Adrenal gland (tissue), 19 donors: ENCODE measurements at places on chromosomes 11 and 22. TPM values are rescaled to one million over a fixed set of nuclear protein-coding genes. Genes with fewer than 3 reads are reported as not detected.
A peak's percentile ranks its signal among the peaks of the same experiment; 100 is the strongest.

The SCGB2A2 gene
- not detected for total RNA-seq

The GSTT4 gene
- not detected for total RNA-seq

The TNNI2 gene
- 4.2 TPM for total RNA-seq

The CALCA gene
- total RNA-seq = not detected

The GRIA4 gene
- 2.0 TPM for total RNA-seq

GRCh38 chr22:25930788-25931310 is 188.9 kb downstream of the MYO18B start:
- peaks cover 4% of the 10 kb centered on the region for H3K27me3 ChIP-seq
- no peaks in the 10 kb centered on the region for H3K4me1 ChIP-seq
- no peak overlapping the region for H3K4me3 ChIP-seq
- H3K27ac ChIP-seq = no peak overlapping the region

DNA sequence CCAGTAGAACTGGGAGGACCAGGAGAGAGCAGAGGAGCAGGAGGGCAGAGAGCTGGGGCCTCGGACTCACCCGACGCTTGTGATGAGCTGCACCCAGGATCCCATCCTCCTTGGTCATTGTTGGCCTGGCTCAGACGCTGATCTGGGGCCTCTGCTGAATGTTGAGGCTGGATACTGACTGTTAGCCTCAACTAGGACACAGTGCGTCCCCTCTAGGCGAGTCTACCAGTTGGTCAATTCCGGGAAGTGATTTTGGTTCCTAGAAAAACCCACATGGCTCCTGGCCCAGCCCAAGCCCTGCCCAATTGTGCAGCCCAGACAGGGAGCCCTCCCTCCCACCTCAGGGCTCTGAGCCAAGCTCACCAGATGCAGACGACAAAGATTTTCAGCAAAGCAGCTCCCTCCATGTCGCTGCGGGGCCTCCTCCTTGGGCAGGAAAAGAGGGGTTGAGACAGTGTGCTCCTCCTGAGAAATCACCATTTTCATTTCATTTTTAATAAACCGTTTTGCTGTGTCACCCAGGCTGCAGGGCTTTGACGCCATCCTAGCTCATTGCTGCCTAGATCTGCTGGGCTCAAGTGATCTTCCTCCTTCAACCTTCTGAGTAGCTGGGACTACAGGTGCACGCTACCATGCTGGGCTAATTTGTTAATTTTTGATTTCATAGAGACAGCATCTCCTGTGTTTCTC is at the start of gene APOL4:
TSS of gene APOL4 (minus strand) at position 180 of the 690 bp plus-strand sequence. CDS start at position 105, 75 bp downstream.
- peaks cover 7% of the 10 kb centered on the region for H3K4me1 ChIP-seq
- H3K27me3 ChIP-seq = no peaks in the 10 kb centered on the region
- H3K36me3 ChIP-seq = no peaks in the 10 kb centered on the region

- H3K27me3 ChIP-seq = no peaks in the 10 kb centered on the region
- peaks cover 61% of the 10 kb centered on the region for H3K4me1 ChIP-seq
- H3K27ac ChIP-seq = peak overlapping the region; percentile 100
These were observed 1.5 kb downstream of the SF1 start for GRCh38 chr11:64776875-64777274.

DNA sequence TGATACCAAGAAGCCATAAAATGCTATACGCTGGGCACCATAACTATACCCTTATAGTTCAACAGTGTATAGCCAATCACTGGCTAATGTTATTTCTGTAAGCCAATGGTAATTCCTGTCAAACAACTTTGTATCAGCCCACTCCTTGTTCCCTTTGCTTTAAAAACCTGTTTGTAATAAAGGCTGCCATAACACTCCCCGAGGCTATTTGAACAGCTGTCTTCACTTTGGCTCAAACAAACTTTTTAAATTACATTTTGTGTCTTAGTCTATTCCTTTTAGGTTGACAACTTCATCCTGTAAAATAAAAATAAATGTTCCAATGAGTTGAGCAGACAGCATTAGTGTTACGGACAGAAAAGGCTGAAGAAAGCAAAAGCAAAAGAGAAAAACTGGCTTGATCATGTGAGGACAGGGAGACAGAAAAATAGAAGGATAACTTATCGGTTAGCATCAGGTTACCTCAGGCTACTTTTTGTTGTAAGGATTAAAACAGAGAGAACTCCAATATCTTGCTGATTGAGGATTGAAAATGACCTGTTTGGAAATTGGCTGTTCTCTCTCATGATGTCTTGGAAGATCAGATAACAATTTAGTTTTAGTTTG is 95.0 kb downstream of the AASDHPPT start:
- no peaks in the 10 kb centered on the region for H3K27me3 ChIP-seq
- no peaks in the 10 kb centered on the region for H3K4me1 ChIP-seq
- H3K4me3 ChIP-seq = no peak overlapping the region
- no peaks in the 10 kb centered on the region for H3K36me3 ChIP-seq
- DNase-seq = no peak

DNA sequence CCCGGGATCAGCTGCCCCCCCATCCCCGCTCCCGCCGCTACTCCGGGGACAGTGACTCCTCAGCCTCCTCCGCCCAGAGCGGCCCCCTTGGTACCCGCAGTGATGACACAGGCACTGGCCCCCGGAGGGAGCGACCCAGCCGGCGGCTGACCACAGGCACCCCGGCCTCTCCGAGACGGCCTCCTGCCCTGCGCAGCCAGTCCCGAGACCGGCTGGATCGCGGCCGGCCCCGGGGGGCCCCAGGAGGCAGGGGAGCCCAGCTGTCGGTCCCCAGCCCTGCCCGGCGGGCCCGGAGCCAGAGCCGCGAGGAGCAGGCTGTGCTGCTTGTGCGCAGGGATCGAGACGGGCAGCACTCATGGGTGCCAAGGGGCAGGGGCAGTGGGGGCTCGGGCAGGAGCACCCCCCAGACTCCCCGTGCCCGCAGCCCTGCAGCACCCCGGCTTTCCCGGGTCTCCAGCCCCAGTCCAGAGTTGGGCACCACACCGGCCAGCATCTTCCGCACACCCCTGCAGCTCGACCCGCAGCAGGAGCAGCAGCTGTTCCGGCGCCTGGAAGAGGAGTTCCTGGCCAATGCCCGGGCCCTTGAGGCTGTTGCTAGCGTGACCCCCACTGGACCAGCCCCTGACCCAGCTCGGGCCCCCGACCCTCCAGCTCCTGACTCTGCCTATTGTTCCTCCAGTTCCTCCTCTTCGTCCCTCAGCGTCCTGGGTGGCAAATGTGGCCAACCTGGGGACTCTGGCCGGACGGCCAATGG is 3.9 kb downstream of the RASL10A start:
- H3K27ac ChIP-seq = no peak overlapping the region
- DNase-seq = no peak
- H3K4me3 ChIP-seq = no peak overlapping the region
- H3K27me3 ChIP-seq = peaks cover 22% of the 10 kb centered on the region
- no peaks in the 10 kb centered on the region for H3K36me3 ChIP-seq
- H3K4me1 ChIP-seq = peaks cover 60% of the 10 kb centered on the region

DNA sequence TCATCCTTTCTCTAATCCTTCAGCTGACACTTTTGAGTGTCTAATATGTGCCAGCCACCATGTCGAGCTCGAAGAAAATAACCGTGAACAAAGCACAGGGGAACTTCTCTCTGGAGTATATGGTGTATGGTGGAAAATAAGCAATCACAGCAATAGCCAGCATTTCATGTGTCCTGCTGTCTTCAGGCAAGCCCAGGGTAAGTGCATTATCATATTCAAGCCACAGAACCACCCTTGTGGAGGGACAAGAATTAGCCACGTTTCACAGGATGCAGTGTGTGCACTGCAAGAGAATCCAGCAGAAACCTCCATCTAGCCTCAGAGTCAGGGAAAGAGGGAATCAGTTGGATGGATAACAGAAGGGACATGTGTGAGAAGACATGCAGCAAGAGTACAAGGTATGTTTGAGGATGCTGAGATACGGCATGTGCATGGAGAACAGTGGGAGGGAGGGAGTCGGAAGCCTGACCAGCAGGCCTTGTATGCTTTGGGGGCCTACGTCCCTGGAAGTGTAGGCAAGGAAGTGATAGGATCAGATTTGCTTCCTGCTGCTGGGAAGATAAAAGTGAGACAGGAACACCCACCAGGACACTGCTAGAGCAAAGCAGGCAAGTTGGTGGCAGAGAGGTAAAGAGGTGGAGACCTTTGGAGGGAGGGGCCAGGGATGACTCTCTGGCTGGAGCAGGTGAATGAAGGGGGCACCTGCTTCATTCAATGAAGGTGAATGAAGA is 14.7 kb upstream of the GNAZ start:
- H3K4me3 ChIP-seq = no peak overlapping the region
- DNase-seq = no peak
- no peaks in the 10 kb centered on the region for H3K4me1 ChIP-seq
- no peak overlapping the region for H3K27ac ChIP-seq
- H3K36me3 ChIP-seq = no peaks in the 10 kb centered on the region

DNA sequence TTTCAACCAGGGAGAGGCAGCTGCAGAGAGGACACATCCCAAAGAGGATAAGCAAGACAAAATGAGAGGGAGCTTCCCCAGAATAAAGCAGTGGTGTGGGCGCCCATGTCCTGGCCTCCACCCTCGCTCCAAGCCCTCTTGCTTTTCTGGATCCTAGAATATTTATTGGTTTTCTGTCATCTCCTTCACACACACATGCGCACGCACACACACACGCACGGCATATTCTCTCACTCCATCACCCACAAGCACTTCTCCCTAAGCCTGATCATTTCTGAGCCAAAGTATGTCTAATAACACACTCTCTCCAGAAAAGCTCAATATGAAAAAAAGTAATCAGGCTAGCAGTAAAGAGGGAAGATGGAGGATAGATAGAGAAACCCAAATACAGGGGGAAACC is 7.6 kb downstream of the IGSF9B start:
- no peak overlapping the region for H3K4me3 ChIP-seq
- peaks cover 7% of the 10 kb centered on the region for H3K27me3 ChIP-seq
- H3K4me1 ChIP-seq = no peaks in the 10 kb centered on the region

DNA sequence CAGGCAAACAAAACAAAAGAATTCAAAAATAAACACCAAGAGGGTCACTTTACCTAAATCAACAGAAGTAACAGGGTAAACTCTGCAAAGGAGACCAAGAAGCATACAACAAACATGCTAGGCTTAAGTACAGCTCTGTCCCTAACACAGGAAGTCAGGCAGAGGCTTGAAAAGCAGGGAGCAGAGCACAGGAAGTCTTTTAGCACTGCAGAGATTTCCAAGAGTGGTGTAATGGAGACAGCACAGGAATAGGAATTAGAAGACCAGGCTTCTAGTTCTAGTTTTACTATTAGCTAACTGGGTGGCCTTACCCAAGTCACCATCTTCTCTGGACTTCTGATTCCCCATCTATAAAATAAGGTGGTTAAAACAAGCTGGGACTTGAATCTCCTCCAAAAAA is 1.9 kb downstream of the RBFOX2 start:
- no peak overlapping the region for H3K27ac ChIP-seq
- H3K36me3 ChIP-seq = no peaks in the 10 kb centered on the region
- no peaks in the 10 kb centered on the region for H3K27me3 ChIP-seq
- no peak overlapping the region for H3K4me3 ChIP-seq
- no peak for DNase-seq
- peaks cover 15% of the 10 kb centered on the region for H3K4me1 ChIP-seq

DNA sequence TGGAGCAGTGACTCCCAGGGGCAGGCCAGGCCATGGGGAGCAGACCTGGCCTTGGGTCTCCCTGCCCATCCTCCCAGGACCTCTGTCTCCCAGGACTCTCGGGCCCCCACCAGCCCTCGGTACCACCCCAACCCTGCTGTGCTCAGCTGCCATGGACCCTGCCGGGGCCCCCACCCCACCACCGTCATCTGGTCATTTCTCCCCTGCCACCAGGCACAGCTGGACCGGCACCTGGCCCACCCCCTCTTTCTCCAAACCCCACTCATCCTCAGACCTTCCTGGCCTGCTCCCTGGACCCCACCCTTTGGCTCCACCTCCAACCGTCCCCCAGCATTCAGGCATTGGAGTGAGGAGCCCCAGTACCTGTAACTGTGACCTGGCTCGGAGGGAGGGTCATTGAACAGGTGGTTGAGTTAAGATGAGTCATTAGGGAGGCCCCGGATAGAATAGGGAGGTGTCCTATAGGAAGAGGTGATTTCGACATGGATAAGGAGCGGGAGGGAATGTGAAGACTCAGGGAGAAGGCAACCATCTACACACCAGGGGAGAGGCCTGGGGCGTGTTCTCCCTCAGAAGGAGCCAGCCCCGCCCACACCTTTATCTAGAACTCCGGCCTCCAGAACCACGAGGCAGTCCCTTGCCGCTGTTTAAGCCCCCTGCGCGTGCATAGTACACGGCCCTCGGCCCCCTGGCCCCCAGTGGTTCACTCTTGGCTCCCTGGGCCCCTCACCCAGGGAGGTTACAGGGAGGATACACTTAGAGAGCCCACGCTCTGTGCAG is 1395.9 kb downstream of the BRD1 start:
- H3K4me1 ChIP-seq = no peaks in the 10 kb centered on the region
- H3K27me3 ChIP-seq = no peaks in the 10 kb centered on the region
- no peak overlapping the region for H3K27ac ChIP-seq
- H3K36me3 ChIP-seq = no peaks in the 10 kb centered on the region

GRCh38 chr11:16242806-16243205 is 113.5 kb downstream of the SOX6 start:
- DNase-seq = no peak
- H3K4me1 ChIP-seq = no peaks in the 10 kb centered on the region
- H3K27ac ChIP-seq = no peak overlapping the region
- no peaks in the 10 kb centered on the region for H3K27me3 ChIP-seq

GRCh38 chr11:61847914-61848581 is 19.9 kb downstream of the FADS2 start:
- peak overlapping the region; percentile 59 for H3K27ac ChIP-seq
- no peak for DNase-seq
- peaks cover 72% of the 10 kb centered on the region for H3K36me3 ChIP-seq

GRCh38 chr11:69297787-69298266 is 3.9 kb downstream of the MYEOV start:
- no peaks in the 10 kb centered on the region for H3K27me3 ChIP-seq
- H3K4me1 ChIP-seq = peaks cover 32% of the 10 kb centered on the region
- peak overlapping the region; percentile 58 for H3K27ac ChIP-seq
- no peaks in the 10 kb centered on the region for H3K36me3 ChIP-seq
- no peak overlapping the region for H3K4me3 ChIP-seq
- peak; percentile 64 for DNase-seq
